Glomerular endothelial cell (primary cell): ENCODE measurements at places on chromosomes 1 and 21.

DNA sequence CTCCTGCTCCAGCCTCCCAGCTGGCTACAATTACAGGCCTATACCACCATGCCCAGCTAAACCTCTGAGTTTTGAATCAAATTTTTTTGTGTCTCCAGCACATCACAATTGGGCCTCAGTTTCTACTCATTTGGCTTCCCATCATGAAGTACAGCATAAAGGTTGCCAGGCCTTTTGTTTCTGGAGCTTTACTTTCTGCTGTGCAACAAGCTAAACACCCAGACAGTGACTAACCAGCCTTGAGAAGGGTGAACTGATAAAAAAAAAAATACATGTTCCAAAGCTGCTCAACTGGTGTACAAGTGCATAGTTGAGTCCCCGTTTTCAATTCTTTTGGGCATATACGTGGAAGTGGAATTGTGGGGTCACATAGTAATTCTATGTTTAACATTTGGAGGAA, 25.1 kb downstream of the TIAM1 start:
- DNase-seq = no peak

DNA sequence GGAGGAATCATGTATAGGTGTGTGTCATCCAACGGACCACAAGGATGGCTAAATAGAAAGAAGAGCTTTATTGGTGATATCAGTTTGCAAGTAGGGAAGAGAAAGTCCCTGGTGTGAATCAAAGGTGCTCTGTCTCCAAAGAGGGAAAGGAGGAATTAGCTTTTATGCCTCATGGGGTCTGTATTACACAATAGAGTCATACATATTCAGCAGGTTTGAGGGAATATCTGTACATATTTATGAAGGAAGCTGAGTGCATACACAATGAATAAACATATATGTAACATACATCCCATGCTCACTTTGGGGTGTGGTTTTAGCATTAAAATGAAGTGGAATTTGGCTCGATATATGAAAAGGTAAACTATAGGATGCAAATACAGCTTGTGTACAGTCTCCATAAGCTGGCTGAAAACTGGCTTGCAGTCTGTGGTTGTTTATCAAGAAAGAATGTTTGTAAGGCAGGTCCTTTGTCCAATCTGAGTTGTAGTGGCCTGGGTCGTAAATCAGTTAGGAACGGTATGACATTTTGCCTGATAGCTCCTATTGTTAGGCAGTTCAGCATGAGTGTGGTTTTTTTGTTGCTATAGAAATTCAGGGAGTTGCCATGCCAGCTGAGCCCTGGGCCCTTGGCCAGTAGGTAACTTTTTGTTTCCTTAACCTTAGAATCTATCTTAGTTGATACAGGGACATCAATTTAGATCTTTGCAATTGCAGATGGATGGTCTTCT, 198.0 kb upstream of the ZP4 start:
- no peak for DNase-seq

DNA sequence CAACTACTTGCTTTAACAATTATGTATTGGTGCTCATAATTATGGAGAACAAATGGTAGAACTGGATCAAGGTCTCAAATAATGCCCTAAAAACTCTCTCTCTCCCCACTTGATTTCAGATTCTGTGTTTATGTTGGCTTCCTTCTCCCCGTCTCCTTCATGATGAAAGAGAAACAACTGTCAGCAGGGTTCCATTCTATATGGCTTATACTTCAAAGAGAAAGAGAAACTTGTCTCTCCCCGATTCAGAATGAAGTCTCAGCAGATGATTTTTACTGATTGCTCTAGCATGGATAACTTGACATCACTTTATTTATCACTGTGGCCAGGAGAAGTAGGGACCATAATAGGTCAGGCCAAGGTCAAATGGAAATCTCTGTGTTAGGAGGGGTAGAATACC, 575.6 kb downstream of the AGBL4 start:
- no peak for DNase-seq

- no peak for DNase-seq
Measured at GRCh38 chr1:167627865-167628641, 2.0 kb upstream of the RCSD1 start.

GRCh38 chr1:67214420-67215174, 48.3 kb downstream of the IL23R start:
- no peak for DNase-seq

- DNase-seq = no peak
Measured at GRCh38 chr1:22222723-22223122, 79.8 kb upstream of the WNT4 start.

- DNase-seq = no peak
Measured at GRCh38 chr1:204420039-204421004, 8.7 kb upstream of the PPP1R15B start.

- DNase-seq = no peak
Measured at GRCh38 chr1:223707256-223708000, 4.9 kb upstream of the CAPN2 start.
